NCI-H1092 (cell line): ENCODE measurements at places on chromosomes 1 and 21.

DNA sequence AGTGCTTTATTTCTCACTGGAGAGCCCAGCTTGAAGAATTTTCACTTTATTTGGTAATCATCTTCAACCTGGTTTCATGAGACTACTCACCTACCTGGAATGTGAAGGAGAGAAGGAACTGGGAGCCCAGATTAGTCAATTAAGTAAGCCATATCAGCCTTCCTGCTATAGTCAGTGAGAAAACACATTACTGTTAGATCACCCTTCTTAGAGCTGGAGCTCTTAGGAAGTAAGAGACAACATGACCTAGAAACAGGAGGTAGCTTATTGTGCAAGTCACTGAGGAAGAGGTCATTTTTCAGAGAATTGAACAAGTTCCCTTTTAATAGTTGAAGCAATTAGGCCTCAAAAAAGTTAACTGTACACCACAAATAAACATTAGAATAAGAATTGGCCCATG, 49.2 kb upstream of the TEKT2 start:
- no peak for DNase-seq

DNA sequence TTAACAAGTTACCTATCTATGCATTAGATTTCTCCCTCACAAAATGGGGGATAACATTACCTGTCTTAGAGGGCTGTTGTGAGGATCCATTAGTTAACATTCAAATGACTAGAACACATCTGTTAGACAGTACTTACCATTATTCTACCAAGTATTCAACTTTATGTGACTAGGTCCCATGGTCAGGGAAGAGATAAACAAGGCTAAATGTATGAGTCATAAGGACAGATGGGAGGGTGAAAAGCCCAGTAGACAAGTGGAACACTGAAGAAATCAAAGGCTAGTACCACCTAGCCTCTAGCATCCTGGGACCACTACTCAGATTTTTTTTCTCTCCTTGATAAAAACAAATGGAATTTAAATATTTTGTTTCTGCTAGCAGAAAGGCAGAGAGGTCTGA, 9.0 kb upstream of the VHLL start:
- no peak for DNase-seq

- no peak for DNase-seq
Measured at GRCh38 chr1:42737257-42737656, 2.8 kb downstream of the CLDN19 start.

GRCh38 chr21:42782723-42783242, 96.6 kb downstream of the WDR4 start:
- DNase-seq = no peak

- peak; percentile 70 for DNase-seq
Measured at GRCh38 chr1:151820940-151821339, 10.7 kb downstream of the RORC start.

DNA sequence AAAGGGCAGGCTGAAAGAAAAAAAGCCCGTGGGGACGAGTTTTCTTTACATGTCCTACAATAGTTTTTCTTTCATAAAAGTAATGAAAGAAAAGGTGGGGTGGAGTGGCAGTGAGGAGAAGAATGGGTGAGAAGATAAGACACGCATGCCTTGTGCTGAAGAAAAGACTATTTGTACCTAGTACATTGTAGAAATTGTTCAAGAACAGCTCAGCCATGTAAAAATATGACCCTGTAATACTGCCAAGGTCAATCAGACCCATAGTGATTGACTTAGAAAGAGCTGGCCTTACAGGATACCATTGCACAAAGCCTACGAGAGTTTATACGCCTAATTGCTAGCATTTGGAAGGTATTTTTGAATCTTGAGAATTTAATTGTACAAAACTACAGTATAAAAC, 126.0 kb upstream of the NRIP1 start:
- DNase-seq = no peak
